ENCODE measurements at places on chromosomes 3 and 15.

DNA sequence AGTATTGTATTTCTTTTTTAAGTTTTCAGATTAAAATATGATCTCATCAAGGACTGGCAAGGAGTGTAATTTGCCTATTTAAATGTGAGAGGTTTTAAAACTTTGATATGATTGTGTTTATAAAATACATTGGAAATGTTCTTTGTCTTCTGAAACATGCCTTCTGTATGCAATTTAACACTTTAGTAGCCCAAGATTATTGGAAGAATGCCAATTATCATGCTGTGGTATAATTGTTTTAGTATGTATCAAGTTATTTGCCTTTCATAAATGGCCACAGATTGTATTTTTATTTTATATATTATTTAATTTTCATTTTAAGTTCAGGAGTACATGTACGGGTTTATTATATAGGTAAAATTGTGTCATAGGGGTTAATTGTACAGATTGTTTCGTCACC is 31.7 kb downstream of the ECT2 start:
- no peak for DNase-seq

DNA sequence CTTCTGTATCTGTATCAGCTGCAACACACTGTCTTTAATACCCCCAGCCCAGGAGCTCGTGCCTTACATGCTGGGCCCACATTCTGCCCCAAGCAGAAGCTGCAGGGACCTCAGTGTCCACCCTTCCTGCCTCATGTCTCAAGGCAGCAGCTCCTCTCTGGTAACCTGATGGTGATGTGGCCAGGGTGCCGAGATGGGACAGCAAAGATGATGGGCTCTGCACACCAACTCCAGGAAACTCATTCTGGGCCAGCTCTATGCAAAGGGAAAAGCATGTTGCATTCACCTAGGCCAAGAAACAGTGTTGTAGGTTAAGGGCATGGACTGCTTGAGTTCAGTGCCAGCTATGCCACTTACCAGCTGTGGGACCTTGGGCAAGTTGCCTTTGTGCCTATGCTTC is 79.5 kb upstream of the PRR23C start:
- no peak for DNase-seq

DNA sequence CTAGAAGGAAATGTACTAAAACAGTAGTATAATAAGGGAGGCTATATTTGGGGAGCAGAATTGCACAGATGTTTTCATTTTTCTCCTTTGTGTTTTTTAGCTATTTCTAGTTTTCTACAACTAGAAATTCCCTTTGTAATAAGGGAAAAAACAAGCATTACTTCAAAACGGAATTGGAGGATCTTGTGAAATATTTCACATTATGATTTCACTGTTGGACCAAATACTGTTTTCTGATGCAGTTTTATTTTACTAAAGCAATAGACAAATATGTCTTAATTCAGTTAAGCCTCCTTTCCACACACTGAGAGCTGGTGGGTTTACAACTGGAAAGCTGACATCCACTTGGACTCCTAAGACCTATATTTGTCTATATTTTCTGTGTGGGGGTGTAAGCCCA is 7.3 kb downstream of the CCR1 start:
- no peak for DNase-seq

DNA sequence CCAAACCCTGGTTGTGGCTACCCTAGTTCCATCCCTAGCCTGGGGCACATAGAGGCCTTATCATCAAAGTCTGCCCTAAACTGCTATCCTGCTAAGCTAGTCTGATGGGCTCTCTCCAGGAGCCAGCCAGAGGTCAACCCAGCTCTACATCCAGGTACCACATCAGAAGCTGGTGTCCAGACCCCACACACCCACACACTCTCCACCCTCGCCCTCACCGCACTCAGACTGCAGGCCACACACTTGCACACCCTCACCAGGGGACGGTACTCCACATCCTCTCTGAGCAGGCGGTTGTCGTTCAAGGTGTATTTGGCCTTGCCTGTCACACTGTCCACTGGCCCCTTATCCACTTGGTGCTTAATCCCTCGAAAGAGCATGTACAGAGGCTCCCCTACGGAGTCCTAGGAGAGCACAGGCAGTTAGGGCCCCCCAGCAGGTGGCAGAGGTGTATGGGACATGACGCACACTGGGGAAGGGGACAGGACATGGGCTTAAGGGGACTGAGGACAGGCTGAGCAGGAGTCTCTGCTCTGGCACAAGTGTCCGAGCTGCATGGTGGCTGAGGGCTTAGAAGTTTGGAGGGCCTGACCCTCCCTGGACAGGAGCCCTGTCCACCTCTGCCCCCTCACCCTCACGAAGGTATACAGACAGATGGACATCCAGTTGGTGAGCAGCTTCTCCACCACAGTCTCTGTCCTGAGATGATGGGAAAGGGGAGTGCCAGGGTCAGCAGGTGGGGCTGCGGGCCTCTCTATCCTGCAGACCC is 18.1 kb downstream of the PLXNB1 start:
- no peak for DNase-seq

DNA sequence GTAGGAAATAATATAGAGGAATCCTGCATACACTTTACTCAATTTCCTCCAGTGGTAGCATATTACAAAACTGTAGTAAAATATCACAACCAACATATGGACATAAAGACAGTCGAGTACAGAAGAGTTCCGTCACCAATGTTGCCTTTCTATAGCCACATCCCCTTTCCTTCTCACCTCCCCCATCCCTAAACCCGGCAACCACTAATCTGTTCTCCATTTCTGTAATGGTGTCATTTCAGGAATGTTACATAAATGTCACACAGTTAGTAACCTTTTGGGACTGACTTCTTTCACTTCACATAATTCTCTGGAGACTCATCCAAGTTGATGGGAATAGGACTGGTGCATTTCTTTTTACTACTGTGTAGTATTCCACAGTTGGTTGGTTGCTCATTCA is 41.4 kb upstream of the ATG7 start:
- DNase-seq = no peak

GRCh38 chr15:65373163-65373651 is 4.6 kb downstream of the IGDCC3 start:
- DNase-seq = no peak

DNA sequence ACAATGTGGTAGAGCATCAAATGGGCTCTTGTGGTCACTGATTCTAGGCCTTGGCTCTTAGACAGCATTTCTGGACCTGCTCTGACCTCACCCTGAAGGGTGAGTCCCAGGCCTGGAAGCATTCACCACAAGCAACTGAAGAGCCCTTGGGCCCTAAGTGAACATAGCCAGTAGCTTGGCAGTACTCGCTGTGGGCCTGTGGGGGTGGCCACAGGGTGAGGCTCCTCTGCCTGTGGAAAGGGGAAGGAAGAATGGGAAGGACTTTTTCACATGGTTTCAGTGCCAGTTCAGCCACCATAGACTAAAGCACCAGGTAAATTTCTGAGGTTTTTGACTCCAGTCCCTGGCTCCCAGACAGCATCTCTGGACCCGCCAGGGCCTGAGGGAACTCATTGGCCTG is 5.1 kb upstream of the ZSCAN2 start:
- no peak for DNase-seq

All from effector CD4-positive, alpha-beta T cell (primary cell).